ENCODE measurements at places on chromosomes 6 and 20. TPM values are rescaled to one million over a fixed set of nuclear protein-coding genes. Genes with fewer than 3 reads are reported as not detected.

Gene ZSCAN31
- 11.9 TPM for total RNA-seq

Gene SOX18
- total RNA-seq: 2.2 TPM

Gene TAAR8
- total RNA-seq: not detected

Gene CHRNA4
- total RNA-seq: 0.71 TPM

Gene PAK5
- total RNA-seq: 0.04 TPM

Gene SASH1
- 42.2 TPM for total RNA-seq

DNA sequence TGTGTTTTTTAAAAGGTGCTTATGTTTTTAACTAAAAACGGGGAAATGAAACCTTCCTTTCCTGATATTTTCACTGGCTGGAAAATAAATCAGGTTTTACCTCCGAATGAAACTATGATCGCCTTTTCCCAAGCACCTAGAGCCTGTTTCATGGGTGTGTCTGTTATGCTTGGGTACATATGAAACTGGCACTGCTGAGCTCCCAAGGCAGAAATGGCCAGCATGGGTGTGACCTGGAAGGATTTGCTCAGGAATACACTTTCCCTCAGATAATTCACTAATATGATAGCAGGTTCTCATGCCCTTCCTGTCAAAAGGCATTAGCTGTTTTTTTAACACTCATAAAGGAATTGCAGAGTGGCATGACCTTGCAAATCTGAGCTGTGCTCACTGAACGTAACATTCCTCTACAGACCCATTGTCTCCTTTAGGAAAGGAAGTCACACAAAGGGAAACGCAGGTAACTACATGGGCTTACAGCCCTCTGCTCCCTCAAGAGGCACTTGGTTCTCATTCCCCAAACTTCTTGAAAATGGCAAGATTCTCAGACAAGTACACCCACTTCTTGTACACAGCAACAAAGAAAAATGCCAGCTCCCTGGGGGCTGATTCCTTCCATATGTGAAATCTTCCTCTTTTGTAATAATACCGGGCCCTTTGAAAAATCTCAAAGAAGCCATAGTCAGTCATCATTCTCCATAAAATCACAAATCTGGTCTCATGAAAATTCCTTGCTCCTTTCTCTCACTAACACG lies 72.7 kb downstream of the METTL24 start:
- no peak overlapping the region for H3K4me3 ChIP-seq
- H3K27ac ChIP-seq: no peak overlapping the region
- no peaks in the 10 kb centered on the region for H3K36me3 ChIP-seq
- no peak for DNase-seq
- H3K4me1 ChIP-seq: no peaks in the 10 kb centered on the region

DNA sequence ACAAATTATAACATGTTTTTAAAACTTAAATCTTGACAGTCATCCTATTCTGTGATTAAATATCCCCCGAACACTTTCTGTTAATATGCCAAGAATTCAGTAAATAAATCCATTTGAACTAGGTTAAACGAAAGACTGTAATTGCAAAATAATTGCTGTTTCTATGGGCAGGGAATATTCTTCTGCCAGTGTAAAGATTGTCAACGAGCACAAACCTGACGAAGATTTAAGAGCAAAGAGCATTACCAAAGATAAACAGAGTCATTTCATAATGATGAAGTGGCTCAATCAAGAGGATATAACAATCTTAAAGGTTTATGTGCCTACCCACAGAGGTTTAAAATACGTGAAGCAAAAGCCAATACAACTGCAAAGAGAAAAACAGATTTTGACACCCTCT lies 76.3 kb upstream of the ADGRG6 start:
- no peak overlapping the region for H3K27ac ChIP-seq
- H3K36me3 ChIP-seq: peaks cover 4% of the 10 kb centered on the region

DNA sequence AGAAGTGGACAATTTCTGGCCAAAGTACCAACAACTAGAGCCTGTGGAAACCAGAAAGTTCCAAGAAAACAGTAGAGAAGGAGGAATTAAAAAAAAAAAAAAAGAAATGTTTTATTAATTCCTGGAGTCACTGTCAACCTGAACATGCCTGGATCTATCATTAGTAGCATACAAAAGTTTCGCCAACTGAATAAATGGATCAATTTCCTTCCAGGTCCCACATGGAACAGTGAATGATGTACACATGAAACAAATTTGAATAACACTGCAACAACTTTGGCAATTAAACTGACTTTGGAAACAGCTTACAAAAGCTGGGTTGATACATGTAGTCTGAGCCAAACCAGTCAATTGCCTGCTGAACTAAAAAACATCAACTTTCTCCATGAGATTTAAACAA lies 90.0 kb upstream of the HMGCLL1 start:
- H3K27ac ChIP-seq: peak overlapping the region; percentile 69
- H3K4me1 ChIP-seq: peaks cover 2% of the 10 kb centered on the region
- H3K27me3 ChIP-seq: no peaks in the 10 kb centered on the region
- DNase-seq: peak; percentile 91
- H3K4me3 ChIP-seq: no peak overlapping the region

GRCh38 chr20:8635048-8635572 lies 433.8 kb upstream of the PLCB4 start:
- no peak for DNase-seq
- H3K36me3 ChIP-seq: no peaks in the 10 kb centered on the region
- no peaks in the 10 kb centered on the region for H3K27me3 ChIP-seq
- no peaks in the 10 kb centered on the region for H3K4me1 ChIP-seq

DNA sequence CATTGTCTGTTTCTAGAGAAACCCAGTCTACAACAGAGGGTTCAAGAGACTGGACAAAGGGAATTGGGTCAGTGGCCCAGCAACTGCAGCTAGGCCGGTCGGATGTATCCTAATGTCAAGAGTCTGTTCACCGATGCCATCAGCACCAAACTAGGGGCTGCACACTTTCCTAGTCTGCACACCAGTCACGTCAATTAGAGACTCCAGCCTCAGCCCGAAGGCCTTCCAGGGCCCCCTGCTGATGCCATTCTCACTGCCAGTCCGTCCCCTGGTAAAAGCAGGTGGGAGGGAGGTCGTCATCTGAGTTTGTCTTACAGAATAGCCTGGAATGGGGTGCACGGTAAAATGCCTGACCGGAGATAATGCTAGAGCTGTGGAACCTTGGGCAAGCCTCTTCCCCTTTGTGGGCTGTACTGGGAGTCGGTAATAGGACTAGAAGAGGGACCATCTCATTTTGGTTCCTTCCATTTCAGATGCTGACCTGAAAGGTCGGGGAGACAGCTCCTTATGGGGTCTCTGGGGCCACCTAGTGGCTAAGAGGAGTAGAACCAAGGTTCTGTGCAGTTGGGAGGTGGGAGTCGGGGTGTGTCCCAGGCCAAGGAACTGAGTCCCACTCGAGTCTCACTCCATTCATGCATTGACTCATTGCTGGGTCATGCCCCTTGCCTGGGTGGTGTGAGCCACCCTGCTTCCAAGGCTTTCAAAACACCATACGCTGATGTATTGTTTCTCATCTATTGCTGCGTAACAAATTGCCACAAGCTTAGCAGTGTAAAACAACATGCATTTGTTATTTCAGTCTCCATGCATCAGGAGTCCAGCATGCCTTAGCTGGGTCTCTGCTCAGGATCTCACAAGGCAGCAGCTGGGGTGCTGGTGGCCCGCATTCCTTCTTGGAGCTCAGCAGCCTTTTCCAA lies 5.1 kb downstream of the SOX12 start:
- no peak overlapping the region for H3K4me3 ChIP-seq
- no peaks in the 10 kb centered on the region for H3K27me3 ChIP-seq
- H3K4me1 ChIP-seq: peaks cover 39% of the 10 kb centered on the region
- peak; percentile 86 for DNase-seq
- H3K27ac ChIP-seq: peak overlapping the region; percentile 26

DNA sequence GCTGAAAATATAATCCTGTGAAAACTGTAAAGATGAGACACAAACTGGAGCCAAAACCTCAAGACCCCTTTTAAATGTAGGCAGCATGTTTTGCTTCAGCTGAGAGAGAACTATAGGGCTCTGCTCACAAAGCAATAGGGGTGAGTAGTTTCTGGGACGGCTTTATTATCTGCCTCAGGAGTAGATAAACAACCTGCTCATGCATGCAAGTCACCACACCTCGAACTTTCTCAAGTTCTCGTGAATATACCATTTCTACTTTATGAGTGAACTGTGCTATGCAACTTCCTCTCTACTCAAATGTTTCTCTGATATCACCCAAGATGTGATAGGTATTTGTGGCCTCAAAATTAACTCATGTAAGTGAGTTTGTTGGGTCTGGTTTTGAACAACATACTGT lies 7.5 kb upstream of the OOEP start:
- no peak overlapping the region for H3K27ac ChIP-seq
- no peak for DNase-seq
- H3K27me3 ChIP-seq: no peaks in the 10 kb centered on the region
- H3K4me1 ChIP-seq: no peaks in the 10 kb centered on the region
- H3K36me3 ChIP-seq: no peaks in the 10 kb centered on the region

DNA sequence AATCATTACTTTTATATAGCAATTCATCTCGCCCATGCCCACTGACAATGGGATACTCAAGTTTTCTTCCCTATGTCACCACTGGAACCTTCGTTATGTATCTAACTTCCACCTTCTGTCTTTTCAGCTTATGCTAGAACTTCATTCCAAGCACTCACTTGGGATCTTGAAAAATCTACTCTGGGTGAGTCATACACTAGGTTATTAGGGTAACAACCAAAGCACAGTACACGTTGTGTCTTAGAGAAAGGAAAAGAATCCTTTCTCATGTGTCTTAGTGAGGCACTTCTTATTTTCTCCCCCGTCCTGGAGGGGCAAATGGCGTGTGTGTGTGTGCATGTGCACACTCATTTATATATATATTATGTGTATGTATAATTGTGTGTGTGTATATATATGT lies 18.3 kb upstream of the FAM162B start:
- DNase-seq: no peak
- no peaks in the 10 kb centered on the region for H3K36me3 ChIP-seq
- H3K4me3 ChIP-seq: no peak overlapping the region
- no peaks in the 10 kb centered on the region for H3K27me3 ChIP-seq
- no peak overlapping the region for H3K27ac ChIP-seq
- no peaks in the 10 kb centered on the region for H3K4me1 ChIP-seq

- H3K4me1 ChIP-seq: no peaks in the 10 kb centered on the region
- no peak for DNase-seq
- peaks cover 4% of the 10 kb centered on the region for H3K27me3 ChIP-seq
- no peak overlapping the region for H3K4me3 ChIP-seq
- H3K36me3 ChIP-seq: no peaks in the 10 kb centered on the region
Observed at GRCh38 chr6:2132916-2133315, 112.5 kb downstream of the GMDS start.

DNA sequence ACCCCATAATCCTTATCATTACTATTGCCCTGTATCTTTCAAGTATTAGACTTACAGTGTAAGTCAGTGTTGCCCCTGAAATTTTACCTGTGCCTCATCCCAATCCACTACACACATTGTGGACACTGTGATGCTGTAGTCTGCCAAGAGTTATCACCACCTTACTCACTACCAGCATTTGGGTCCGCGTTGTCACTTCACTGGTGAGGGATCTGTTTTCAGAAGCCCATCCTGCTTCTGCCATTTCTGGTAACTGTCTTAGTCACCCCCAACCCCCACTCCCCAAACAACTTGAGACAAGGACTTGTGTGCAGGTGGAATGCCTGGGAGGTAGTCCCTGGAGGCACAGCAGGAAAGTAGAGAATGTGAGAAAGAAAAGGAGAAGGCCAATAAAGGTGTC lies 6.0 kb upstream of the RAB44 start:
- no peak for DNase-seq
- no peak overlapping the region for H3K4me3 ChIP-seq
- peaks cover 5% of the 10 kb centered on the region for H3K36me3 ChIP-seq
- no peaks in the 10 kb centered on the region for H3K27me3 ChIP-seq

- no peaks in the 10 kb centered on the region for H3K4me1 ChIP-seq
- no peak overlapping the region for H3K27ac ChIP-seq
- no peaks in the 10 kb centered on the region for H3K36me3 ChIP-seq
- H3K27me3 ChIP-seq: no peaks in the 10 kb centered on the region
Observed at GRCh38 chr6:5061152-5061551, 24.0 kb upstream of the PPP1R3G start.

DNA sequence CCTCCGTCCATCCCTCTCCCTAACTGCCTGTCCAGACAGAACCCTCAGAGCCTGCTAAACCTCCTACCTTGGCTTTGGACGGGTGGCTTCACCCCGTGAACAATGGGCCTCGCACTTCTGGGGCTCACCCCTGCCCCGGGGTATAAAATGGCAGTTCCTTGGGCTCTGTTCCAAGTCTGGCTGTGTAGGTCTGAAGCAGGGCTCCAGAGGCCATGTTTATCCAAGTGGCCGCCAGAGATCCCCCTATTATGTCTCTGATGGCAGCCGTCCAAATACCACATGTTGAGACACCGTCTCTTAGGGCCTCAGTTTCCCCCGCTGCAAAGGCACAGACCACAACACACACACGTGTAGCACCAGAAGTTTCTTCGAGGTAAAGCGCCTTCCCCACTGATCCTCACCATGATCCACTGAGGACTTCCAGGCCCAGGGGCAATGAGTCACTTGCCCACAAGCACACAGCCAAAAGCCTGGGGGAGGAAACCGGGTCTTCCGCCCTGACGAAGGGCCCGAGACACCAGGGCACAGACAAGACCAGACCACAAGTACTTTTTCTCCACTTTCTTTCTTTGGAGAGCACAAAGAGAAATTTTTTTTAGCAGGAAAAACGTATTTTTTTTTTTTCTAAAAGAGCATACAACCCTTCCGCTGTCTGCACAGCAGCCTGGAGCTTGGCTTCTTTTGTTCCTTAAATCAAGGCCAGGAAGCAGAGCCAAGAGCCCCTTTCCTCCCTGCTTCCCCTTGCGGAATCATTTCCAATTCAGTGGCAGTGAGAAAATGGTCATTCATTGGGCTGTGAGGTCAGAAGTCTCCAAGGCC lies 11.8 kb downstream of the CPNE5 start:
- peak; percentile 86 for DNase-seq
- H3K27ac ChIP-seq: peak overlapping the region; percentile 76
- no peak overlapping the region for H3K4me3 ChIP-seq
- H3K27me3 ChIP-seq: no peaks in the 10 kb centered on the region

DNA sequence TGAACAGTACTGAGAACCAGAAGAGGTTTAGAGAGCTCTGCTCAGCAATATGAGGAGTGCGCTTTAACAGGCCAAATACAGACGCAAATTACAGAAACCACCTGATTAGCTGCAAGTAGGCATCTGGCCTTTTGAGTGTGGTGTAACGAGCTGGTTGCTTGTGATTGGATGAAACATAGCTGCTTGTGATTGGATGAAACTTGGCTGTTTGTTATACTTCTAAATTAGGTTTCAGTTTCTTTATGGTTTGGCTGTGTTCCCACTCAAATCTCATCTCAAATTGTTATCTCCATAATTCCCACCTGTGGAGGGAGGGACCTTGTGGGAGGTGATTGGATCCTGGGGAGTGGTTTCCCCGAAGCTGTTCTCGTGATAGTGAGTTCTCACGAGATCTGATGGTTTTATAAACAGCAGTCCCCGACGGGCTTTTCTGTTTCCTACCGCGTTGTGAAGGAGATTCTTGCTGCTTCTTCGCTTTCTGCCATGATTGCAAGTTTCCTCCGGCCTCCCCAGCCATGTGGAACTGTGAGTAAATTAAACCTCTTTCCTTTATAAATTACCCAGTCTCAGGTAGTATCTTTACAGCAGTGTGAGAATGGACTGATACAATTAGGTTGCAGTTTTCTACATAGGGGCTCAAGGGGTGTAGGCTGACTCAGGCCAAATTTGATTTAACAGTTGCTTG lies 655.9 kb upstream of the MAN1A1 start:
- H3K4me3 ChIP-seq: no peak overlapping the region
- no peaks in the 10 kb centered on the region for H3K4me1 ChIP-seq
- H3K27me3 ChIP-seq: no peaks in the 10 kb centered on the region
- H3K36me3 ChIP-seq: no peaks in the 10 kb centered on the region
- no peak for DNase-seq

Data from muscle of leg (tissue), 16 donors.